ENCODE measurements at places on chromosomes 7 and 10.

DNA sequence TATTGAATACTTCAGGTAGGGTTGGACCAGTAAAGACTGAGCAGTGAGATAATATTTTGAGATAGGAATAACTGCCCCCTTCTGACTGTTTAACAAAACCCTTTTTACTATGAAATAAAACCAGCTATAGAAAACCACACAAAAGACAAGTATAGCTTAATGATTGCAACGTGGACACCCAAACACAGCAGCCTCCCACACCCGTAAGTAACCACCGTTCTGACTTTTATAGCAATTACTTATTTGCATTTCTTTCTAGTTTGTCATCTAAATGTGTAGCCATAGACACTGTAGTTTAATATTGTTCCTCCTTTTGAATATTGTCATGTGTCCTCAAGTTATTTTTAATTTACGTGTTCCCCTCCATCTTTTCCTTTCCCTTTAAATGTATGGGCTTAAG lies 42.9 kb upstream of the SYPL1 start:
- no peak for DNase-seq

DNA sequence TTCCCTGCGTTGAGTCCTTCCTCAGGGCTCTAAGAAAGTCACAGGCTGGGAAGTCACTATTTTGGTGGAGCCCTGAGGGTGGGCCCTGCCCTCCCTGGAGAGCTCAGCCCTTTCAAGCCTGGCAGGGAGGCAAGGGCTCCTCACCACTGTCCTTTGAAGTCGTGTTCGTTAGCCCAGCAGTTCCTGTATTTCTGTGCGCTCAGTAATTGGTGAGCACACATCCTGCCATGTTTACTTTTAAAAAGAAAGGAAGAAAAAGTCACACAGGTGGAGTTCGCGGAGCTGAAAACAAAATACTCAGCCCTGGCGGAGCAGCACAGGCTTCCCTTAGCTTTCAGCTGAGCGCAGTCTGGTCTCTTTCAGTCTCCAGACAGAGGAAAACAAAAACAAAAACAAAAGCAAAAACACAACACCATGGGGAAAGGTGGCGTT lies 37.1 kb downstream of the PRKCQ start:
- no peak for DNase-seq

DNA sequence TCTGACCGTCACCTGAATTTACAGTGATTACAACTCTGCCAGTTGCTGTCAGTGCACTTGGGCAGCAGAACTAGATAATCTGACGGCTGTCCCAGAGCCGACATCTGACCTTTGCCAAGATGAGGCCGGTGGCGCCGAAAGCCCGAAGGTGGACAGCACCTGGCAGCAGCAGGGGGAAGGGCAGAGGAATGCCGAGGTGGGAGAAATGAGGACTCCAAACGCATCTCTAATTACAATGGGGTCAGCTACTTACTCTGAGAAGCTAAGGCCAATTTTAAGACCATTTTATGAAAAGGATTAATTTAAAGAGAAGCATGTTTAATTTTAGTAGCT lies 33.8 kb downstream of the TRIM8 start:
- no peak for DNase-seq

GRCh38 chr10:125472010-125472607 lies 210.9 kb downstream of the TEX36 start:
- DNase-seq: no peak

DNA sequence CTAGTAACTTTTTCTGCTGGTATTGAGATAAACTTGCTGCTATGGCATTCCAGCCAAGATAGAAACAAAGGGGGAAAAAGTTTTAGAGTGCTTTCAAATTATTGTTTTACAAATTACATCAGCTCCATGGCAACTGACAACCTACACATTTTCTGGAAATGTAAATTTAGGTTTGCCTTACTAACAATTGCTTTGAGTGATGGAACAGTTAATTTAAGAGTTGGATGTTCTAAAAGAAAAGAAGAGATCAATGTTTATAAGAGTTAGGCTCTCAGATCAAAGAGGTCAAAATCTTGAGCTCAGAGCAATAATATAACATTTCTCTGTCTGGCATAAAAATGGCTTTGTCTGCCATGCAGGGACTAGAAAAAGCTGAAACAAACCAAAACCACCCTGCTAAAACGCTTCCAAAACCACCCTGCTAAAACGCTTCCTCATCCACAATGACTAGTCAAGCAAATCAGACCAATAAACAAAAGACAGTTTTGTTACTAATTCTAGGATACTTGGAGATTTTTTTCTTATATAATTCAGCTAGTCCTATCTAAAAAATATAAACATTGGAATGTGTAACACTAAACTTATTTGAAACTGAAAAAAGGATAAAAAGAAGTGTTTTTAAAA lies 32.3 kb downstream of the ORC5 start:
- no peak for DNase-seq

GRCh38 chr10:80924063-80924952 lies 386.6 kb downstream of the SH2D4B start:
- no peak for DNase-seq

DNA sequence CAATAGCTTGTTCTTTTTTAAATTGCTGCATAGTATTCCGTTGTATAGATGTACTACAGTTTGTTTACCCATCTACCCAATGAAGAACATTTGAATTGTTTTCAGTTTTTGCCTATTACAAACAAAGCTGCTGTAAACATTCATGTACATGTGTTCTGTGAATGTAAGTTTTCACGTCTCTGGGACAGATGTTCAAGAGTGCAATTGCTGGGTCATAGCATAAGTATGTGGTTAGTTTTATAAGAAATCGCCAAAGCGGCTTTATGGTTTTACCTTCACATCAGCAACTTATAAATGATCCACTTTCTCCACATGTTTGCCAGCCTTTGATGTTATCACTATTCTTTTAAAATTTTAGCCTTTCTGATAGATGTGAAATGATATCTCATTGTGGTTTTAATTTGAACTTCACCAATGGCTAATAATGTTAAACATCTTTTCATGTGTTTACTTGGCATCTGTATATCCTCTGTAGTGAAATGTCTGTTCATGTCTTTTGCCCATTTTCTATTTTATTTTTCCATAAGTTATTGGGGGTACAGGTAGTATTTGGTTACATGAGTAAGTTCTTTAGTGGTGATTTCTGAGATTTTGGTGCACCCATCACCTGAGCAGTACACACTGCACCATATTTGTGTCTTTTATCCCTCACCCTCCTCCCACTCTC lies 73.5 kb downstream of the TBXAS1 start:
- DNase-seq: no peak

DNA sequence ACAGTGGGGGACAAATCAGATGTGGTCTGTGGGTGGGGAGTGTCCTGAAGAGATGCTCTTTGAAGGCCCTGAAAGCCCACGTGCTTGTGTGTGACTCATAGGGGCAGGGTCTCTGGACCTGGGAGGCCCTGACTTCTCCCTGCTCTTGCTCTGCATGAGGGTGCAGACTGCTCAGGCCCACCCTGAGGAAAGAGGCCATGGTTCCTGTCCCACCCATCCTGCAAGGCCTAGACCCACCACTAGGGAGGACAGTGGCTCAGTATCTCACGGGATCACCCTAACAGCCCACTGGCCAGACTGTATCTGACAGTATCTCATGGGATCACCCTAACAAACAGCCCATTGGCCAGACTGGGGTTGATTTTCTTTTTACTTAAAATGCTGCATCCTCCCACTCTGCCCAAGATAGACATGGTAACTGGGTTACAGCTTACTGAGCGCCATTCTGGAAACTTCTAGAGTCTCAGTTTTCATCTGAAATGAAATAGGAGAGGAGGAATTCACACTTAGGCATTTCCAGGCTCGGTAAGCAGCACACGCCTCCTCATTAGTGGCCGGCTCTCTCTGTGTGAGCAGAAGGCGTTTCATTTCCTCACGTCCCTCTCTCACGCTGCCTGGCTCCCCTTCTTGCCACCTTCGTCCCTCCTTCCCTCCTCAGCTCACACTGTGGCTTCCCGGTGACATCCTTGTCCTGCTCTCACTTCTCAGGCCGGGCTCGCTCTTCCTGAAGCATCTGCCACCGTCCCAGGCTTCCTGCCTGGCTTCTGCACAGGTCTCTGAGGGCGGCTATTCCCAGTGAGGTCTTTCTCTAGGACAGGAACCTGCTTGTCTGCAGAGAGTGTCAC lies 242.6 kb downstream of the GLRX3 start:
- no peak for DNase-seq

DNA sequence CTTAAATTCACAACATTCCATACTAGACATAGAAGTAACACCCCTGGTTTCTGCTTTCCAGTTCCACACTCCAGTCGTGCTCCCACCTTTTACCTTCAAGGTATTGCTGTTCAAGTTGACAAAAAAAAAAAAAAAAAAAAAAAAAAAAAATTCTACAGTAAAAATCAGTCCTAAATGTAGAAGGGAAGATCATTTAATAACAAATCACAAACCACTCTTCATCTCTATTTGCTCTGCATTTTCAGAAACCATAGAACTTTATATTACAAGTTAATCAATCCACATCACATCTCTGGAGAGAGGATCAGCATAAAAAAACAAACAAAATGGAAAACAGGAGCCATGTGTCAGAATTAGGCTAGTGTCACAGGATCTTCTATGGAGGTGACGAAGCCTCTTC lies 206.3 kb upstream of the KLF14 start:
- DNase-seq: no peak

GRCh38 chr7:3041986-3042675 lies 1.5 kb downstream of the CARD11 start:
- DNase-seq: no peak

GRCh38 chr7:13641714-13642113 lies 347.8 kb downstream of the ETV1 start:
- no peak for DNase-seq

DNA sequence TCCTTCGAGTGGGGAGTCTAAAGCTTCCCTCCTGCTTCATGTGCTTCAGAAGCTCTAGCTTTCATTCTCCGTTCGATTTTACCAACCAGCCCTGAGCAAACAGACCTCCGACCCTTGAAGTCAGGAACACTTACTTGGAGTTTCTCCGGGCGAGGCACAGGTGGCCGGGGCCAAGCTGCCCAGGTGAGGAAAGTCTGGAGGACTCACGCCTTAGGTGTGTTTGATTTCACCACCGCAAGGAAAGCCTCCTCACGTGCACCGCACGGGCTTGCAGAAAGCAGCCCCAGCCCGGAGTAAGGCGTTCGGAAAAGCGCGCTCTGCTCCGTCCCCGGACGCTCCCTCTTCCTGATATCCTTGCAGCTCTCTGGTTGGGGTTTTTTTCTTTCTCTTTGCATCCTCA lies 30.1 kb upstream of the CNPY1 start:
- DNase-seq: no peak
